ENCODE measurements at places on chromosomes 16 and 17.

- no peak for DNase-seq
Measured at GRCh38 chr17:73029991-73030390, 62.5 kb downstream of the SLC39A11 start.

GRCh38 chr17:82884970-82885353, 45.1 kb upstream of the ZNF750 start:
- DNase-seq = no peak

GRCh38 chr17:64252831-64253230, 10.2 kb downstream of the TEX2 start:
- DNase-seq = no peak

GRCh38 chr17:77502626-77503292, 362.0 kb downstream of the SEC14L1 start:
- DNase-seq = peak; percentile 52

DNA sequence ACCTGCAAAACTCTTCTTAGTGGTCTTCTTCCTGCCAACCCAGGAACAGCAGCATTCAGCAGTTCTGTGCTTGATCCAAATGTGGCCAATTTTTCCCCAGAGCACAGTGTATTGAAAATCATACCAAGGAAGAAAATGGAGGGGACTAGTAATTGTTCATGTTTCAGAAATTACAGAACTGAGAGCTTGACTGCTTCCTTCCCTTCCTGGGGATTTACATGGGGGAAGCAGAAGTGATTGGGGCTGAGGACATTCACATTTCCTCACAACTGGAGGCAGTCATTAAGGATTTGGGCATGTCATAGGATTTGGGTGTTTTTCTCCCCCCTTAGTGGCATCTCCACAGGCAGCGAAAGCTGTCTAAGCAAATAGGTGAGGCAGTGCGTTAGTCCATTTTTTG, 19.7 kb downstream of the CIITA start:
- DNase-seq = no peak

DNA sequence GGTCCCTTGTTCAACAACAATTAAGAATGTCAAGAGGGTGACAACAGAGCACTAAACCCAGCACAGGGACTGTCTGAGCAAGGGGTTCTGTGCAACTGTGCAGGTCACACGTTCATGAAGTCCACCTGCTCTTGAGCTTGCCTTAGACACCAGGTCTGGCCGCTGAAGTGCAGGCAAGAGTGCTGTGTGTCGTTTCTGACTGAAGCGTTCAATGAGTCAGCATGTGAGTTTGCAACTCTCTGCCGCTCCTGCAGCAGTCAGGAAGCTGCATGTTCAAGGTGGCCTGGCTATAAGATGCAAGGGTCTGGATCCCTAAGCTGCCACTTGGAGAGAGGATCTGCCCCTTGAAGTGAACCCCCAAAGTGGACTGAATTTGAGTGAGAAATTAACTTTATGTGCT, 332.7 kb upstream of the HSBP1 start:
- no peak for DNase-seq
